ENCODE measurements at places on chromosomes 1 and 21.

GRCh38 chr1:92408825-92409224 lies 77.9 kb downstream of the GFI1 start:
- no peak for DNase-seq

- DNase-seq: no peak
Measured at GRCh38 chr1:1173793-1174415, at the start of gene TTLL10. Gene TTLL10 (plus strand): TSS chr1:1173880. CDS start chr1:1179216, 5,336 bp downstream.

DNA sequence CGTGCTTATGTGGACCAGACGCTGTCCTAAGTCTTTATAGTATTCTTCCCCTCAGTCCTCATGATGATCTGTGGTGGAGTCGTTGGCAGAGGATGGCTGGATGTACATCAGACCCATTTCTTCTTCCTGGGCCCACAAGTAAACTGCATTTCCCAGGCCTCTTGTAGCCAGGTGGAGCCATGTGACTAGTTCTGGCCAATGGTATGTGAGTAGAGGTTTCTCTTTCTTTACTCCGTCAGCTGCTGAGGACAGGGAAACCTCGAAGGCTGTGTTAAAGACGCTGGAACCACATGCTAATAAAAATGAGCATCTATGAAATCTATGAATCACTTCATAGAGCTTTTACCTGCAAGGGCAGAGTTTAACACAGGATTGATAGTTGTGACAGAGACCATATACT lies 18.7 kb upstream of the ZNF362 start:
- no peak for DNase-seq

DNA sequence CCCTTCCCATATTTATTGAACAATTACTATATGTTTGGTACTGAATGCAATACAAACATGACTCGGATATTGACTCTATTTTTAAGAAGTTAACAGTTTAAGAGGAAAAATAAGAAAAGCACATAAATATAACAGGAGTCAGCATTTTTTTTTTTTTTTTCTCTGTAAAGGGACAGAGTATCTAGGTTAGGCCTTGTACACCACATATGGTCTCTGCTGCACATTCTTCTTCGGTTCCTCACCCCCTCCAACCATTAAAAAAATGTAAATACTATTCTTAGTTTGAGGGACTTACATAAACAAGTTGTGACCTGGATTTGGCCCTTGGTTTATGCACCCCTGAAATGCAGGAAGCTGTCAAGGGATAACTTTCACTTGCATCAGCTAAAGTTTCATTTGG lies 40.4 kb downstream of the PHC2 start:
- no peak for DNase-seq

GRCh38 chr1:243421784-243422183 lies 165.9 kb downstream of the SDCCAG8 start:
- peak; percentile 87 for DNase-seq

- no peak for DNase-seq
Measured at GRCh38 chr21:44996983-44997936, 57.4 kb downstream of the SLX9 start.

GRCh38 chr1:59360170-59360569 lies 63.3 kb downstream of the FGGY start:
- no peak for DNase-seq

- no peak for DNase-seq
Measured at GRCh38 chr1:227744668-227745067, 9.4 kb downstream of the SNAP47 start.

- DNase-seq: no peak
Measured at GRCh38 chr21:21722731-21723130, 724.5 kb downstream of the NCAM2 start.

DNA sequence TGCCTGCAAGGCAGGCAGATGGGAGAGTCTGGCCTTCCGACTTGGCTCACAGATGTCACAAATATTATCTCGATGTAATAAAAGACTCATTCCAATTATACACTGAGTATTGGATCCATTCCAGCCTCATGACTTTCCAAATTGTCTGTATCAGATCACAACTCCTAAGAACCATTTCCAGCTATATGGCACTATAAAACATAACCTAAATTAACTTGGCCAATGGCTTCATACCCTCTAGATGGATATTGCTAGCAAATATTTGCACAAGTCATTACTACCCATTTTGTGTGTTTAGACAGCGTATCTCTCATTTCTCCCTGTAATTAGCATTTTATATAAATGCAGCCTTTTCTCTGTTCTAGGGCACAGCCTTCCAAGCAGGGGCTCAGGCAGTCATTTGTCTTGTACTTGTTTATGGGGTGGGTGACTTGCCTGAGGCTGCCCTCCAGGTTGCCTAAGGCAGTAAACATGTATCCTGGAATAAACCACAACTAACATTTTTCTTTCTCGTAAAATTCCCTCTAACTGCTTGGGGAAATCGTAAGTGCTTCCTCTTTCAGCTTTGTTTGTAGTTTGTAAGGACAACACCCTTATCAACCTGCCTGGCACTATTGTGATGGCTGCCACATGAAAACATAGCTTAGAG lies 70.6 kb upstream of the KCNJ6 start:
- peak; percentile 98 for DNase-seq

DNA sequence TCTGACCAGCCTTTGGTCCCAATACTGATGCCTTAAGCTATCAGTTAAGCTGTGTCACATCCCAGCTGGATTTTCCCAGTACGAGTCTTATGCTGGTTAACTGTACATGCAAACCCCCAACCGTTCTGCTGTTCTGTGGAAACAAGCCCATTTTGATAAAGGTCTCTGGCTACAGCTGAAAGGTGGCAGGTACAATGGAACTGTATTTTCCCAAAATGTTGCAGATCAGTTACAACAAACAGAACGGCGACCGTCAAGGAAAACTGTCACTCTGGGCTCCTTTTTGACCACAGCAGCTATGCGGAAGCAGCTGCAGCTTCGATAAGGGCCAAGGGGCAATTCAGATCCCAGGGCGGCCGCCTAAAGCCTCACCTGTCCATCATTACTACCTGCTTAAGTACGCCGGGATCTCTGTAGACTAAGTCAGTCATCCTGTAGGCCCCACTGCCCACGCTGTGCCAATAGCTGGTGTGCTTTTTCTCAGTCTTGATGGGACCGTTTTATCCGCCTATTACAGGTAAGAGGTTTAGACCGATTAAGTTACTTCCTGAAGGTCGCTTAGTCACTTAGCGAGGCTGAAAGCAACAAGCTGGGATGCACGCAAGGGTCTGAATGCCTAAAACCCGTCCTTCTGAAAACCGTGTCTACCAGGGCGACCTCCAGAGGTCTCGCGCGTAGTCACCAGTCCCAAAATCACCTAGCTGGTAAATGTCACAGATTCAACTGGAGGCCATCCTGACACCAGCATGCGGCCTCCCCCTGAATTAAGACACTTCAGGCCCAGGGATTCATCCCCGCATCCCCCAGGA lies 11.1 kb upstream of the RAB42 start:
- DNase-seq: peak; percentile 48

DNA sequence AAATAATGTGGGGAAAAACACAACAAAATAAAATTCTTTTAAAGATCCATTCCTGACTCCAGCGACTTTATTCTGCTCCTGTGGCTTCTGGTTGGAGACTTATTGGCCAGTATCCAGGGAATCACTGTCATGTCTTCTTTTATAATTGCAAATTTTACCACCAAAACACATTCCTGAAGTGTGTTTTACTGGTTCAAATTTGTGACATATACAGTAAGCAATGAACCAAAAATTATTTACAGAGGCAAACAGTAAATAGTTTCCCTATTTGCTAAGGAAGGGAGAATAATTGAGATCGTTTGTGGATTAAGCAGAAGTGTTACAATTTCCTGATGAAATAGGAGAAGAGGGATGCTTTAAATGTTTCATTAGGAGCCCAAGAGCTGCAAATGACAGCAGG lies 118.7 kb downstream of the ZNF281 start:
- no peak for DNase-seq

DNA sequence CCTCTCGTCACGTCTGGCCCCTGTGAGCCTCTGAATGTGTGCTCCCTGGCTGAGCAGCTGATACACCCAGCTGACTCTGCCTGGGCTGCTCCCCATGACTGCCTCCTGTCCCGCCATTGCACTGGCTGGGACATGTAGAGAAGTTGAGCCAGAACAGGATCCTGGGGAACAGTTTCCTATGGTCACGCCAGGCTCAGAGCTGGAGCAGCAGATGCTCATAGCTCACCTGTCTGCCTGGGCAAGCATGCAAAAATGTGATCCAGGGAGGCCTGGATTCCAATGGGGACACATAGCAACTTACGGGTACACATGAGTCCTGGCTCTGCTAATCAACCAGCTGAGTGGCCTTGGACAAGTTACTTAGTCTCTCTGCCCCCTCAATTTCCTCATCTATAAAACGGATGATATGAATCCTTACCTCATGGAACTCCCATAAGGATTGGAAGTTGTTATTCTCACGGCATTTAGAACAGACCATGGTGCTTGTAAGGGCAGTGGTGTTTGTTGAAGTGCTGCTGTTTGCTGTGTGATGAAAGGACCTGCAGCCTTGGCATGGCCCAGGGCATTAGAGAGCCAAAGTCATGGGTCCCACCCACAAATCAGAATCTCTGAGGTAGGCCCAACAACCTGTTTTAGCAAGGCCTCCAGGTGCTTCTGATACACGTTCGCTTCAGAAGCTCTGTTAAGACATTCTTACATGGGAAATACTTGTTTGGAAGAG lies 150.3 kb upstream of the VANGL1 start:
- DNase-seq: no peak

DNA sequence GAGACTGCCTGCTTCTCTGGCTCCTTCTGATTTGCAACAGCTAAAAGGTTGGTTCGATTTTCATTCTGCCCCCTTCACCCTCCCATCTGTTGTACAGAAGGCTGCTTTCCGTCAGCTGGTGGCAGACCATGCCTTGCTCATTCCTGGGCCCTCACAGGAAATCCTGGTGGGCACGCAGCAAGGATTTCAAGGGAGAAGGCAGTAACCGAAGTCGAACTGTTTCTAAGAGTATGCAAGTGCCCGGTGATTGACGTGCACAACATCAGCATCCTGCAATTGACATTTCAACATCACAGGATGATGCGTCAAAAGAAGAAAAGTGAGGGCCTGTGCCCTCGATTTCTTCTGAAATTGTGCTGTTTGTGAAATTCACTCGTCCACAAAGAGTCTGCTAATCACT lies 83.8 kb downstream of the PLPP3 start:
- no peak for DNase-seq

GRCh38 chr21:26776310-26777021 lies 68.7 kb downstream of the ADAMTS1 start:
- no peak for DNase-seq

DNA sequence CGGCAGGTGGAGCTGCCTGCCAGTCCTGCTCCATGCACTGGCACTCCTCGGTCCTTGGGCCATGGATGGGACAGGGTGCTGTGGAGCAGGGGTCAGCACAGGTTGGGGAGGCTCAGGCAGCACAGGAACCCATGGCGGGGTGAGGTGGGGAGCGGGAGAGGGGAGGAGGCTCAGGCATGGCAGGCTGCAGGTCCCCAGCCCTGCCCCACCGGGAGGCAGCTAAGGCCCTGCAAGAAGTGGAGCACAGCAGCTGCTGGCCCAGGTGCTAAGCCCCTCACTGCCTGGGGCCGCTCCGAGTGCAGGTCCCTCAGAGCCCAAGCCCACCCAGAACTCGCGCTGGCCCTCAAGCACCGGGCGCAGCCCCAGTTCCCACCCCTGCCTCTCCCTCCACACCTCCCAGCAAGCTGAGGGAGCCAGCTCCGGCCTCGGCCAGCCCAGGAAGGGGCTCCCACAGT lies 691 bp upstream of the GBP5 start:
- DNase-seq: no peak

GRCh38 chr1:202967684-202968281 lies 726 bp upstream of the CYB5R1 start:
- no peak for DNase-seq

GRCh38 chr1:111468717-111469100 lies 5.1 kb upstream of the C1orf162 start:
- no peak for DNase-seq

DNA sequence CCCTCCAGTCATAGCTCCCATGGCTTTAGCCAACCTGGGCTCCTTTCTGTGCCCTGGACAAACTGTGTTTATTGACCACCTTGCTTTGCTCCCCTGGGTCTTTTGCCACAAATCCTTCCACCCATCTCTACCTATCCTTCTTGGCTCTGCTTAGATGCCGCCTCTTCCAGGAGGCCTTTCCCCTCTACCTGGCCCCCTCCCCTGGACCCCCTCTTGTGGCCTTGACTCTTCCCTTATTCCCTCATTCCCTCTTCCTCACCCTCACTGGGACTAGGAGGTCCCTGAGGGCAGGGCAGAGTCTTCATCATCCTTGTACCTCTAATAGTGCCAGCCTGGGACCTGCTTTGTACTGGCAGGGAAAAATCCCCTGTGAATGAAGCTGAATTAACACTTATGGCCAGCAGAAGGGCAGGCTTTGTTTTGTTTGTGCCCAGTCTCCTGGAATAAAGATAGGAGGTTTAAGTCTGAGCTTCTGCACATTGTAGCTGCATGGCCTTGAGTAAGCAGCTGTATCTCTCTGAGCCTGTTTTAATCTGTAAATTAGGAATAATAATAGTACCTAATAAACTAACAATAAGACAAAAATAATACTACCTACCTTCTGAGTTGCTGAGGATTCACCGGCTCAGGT lies 13.7 kb downstream of the PTPRU start:
- DNase-seq: no peak

DNA sequence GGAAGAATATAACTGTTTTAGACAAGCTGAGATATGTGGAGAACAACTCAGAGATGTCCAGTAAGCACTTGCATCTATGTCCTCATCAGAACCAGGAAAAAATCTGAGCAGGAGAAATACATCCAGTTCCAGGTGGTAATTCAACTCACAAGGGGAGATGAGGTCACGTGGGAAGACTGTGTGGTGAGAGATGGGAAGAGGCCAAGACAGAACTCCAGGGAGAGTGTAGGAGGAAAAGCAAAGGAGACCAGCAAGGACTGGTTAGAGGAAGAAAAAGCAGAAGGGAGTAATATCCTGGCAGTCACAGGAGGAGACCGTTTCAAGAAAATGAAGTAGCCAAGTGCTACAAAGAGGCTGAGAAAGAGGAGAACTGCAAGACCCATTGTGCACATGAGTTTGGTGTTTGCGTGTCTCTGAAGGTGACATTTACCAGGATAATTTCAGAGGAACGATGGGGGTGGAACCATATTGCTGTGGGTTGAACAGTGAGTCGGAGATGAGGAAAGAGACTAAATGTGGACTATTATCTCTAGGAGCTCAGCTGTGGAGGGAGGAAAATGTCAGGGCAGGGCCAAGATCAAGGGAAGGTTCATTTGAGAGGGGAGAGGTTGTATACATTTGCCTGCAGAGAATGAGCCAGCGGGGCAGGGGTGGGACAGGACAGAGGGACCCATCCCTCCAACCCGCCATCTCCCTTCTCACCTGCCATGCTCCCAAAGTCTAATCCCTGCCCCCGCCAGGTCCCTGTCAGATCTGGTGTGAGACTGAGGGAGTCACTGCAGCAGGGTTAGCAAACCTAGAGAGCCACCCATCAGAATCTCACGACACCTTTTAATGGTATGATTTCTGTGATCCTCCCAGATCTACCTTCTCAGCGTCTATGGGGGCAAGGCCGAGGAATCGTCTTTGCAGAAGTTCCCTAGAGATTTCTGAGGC lies 24.9 kb downstream of the SUSD4 start:
- DNase-seq: no peak

DNA sequence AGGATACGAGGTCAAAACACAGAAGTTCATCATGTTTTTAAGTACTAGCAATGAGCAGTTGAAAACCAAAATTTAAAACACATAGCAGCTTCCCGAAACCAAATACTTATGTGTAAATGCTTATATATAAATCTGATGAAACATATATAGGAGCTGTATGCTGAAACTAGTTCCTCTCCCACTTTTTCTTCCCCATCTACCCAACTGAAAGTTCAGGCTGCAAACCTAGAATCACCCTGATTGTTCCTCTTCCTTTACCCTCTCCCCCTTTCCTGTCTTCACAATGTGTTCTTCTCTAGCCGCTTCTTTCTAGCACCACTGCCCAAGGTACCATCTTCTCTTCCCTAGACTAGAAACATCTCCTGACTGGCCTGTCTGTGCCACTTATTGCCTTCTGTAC lies 90.6 kb downstream of the ST3GAL3 start:
- DNase-seq: no peak

GRCh38 chr1:42138586-42138985 lies 14.6 kb upstream of the GUCA2B start:
- no peak for DNase-seq
